ENCODE measurements at places on chromosomes 13 and 19.

DNA sequence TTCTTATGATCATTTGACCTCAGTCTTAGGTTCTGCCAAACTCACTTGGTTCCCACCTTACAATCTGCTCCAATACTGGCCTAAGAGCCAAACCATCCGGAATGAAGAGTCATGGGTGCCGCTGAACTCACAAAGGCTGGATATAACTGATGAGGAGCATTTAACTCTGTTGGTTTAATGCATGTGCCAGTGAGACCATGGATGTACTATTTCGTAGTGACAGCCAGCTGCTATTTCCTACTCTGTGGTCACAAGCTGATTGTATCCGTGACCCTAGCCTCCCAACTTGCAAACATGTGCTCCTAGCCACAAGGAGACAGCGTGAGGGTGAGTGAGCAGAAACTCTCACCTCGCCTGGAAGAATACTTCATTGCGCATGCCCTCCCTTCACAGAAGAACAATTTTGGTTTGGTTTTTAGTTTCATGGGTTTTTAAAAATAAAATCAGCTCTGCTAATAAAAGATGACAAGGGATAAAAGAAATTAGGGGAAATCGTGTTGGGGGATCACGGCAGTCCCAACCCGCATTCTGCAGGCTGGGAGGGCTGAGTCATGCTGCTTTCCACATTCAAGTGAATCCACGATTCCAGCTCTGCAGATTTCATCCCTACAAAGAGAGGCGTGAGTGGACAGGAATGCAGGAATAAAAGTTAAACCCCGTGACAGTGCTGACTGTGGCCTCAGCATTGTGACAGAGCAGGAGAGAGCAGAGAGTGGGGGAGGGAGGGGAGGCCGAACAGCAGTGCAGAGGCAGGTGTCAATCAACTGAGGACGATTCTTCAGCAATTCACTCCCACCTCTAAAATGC, 66.8 kb upstream of the RAP2A start:
- peak; percentile 29 for DNase-seq

GRCh38 chr13:62525652-62526051, 1110.0 kb upstream of the PCDH20 start:
- DNase-seq = no peak

DNA sequence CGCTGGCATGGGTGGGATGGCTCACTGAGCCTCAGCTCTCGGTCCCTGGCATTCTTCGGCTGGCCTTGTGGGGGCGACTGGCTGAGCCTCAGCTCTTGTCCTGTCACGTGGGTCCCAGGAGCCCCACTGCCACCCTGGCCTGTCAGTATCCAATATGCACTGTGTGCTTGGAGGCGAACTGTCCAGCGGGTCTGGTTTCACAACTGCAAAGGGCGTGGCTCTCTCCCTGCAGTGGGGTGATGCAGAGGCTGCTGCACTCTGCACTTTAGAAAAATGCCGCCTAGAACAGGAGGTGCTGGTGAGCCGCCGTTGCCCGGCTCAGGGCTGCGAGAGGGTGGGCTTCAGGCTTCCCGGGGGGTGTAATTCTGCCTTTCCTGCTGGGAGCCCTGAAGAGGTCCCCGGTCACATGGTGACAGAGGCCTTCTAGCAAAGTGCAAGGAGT, 17.0 kb upstream of the TMEM255B start:
- no peak for DNase-seq

DNA sequence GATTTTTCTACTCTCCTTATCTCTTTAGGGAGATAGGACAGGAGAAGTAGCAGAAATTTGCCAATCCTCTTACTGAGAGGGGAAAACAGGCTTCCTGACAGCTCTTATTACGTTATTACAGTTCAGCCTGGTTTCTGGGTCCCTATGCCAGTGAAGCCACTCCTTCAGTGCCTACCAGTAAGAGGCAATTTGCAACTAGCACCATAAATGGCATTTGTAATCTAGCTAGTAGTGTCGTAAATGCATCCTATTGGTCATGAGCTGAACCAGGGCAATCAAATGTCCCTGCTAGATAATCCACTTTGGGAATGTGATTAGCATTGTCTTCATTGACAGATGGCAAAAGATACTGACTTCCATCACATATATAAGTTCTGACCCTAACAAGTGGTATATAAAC, 428.8 kb downstream of the DCT start:
- no peak for DNase-seq

DNA sequence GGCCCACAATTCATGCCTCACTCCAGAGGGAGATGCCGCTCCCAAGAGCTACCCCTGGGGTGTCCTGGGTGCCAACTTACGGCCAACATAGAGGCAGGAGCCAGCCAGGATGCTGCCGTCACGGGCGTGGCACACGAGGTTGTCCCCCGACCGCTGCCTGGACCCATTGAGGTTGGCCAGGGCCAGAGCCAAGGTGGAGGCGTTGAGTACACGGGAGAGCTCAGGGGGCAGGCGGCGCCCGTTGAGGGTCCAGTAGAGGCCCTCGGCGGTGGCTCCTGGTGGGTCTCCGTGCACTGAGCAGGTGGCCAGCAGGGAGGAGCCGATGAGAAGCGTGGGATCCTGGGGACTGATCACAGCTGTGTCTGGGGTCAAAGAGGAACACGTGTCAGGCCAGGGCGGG, 7.1 kb downstream of the CRLF1 start:
- no peak for DNase-seq

DNA sequence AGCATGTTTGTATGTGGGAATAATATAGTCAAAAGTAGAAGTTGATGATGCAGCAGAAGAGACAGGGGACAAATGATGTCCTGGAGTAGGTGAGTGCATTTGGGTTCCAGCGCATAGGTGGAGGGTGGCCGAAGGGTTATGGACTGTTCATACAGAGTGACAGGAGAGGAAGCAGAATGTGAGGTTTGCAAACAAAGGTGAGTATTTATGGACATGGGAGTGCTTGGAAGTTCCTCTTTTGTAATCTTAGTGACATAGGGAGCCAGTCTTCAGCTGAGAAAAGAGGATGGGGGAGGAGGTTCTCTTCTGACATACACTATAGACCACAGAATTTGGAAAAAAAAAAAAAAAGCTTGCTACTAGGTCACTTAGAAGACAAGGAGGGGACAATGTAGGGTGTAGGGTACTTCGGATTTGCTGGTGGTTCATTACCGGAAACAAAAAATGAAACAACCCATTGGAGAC, 331.6 kb downstream of the DLEU7 start:
- no peak for DNase-seq

DNA sequence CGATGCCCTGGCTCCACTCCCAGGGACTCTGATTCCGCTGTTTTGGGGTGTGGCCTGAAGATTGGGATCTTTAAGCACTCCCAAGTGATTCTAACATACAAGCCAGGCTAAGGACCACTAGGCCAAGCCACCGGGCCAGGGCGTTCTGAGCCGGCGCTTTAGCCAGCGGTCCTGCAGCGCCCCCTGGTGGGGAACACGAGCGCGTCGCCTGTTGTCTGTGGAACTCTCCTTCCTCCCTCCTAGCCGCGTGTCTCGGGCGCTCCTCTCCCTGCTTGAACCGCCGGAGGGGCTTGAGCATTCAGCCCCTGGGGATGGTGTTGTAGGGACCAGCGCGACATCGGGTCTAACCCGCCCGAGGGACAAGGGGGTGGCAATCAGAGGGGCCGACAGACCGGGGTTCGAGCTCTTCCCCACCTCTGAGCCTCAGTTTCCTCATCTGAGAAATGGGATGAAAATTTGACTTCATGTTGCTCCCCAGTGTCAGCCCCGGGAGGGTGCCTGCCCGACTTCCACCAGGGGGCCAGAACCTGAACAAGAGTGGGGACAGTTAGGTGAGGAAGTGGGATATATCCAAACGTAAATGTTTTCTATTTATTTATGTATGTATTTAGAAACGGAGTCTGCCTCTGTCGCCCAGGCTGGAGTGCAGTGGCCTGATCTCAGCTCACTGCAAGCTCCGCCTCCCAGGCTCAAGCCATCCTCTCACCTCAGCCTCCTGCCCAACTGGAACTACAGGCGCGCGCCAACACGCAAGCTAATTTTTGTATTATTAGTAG, 18.0 kb upstream of the PNMA8B start:
- peak; percentile 49 for DNase-seq

GRCh38 chr19:16527971-16528521, 14.2 kb downstream of the CHERP start:
- no peak for DNase-seq

DNA sequence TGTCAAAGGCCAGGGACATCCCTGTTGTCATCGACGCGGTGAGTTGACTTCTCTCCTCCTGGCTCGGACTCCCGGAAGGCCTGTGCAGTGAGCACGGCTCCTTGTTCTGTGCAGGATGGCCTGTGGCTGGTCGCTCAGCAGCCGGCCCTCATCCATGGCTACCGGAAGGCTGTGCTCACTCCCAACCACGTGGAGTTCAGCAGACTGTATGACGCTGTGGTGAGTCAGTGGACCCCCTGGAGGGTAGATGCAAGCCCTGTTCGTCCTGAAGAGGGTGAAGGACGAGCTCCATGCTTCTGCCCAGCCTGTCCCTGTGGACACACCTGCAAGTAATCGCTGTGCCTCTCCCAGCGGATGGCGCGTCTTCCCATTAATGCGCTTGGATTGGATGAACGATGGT, 19.2 kb downstream of the NAXD start:
- no peak for DNase-seq

GRCh38 chr19:55591555-55591954, 7.8 kb downstream of the FIZ1 start:
- no peak for DNase-seq

GRCh38 chr19:11496391-11497163, 9.1 kb downstream of the ZNF653 start:
- peak; percentile 34 for DNase-seq

DNA sequence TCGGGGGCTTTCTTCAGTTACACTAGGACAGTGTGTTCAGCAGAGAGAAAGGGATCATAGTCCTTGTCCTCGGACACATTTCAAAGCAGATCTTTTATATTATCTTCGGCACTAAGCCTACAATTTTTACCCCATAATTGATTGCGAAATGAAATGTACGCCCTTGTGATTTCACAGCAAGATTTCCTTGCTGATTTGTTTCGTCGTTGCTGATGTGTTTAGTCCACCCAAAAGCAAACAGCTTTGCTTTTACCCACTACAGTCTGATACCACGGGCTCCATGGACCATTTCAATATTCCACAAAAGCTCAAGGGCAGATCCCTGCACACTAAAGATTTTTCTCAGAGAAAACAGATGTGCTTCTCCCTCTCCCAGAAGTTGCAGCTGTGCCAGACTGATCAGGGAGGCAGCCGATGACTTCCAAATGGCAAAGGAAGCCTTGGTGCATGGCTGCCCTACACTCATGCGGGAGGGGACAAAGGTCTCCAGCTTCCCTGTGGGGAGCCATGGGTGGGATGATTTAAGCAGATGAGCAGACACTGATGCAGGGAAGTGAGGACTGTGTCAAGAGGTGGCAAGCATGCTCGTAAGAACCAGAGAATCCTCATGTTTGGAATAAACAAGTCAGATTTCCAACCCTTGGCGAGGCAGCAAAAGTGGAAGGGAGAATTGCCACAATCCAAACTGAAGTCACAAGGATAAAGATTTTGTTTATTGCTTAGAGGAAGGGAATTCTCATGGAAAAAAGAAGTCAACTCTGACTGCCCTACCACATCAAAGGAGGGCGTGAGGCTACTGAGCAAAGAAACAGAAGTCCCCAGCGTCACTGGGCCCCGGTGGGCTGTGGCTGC, 81.1 kb downstream of the STK24 start:
- DNase-seq = peak; percentile 76

DNA sequence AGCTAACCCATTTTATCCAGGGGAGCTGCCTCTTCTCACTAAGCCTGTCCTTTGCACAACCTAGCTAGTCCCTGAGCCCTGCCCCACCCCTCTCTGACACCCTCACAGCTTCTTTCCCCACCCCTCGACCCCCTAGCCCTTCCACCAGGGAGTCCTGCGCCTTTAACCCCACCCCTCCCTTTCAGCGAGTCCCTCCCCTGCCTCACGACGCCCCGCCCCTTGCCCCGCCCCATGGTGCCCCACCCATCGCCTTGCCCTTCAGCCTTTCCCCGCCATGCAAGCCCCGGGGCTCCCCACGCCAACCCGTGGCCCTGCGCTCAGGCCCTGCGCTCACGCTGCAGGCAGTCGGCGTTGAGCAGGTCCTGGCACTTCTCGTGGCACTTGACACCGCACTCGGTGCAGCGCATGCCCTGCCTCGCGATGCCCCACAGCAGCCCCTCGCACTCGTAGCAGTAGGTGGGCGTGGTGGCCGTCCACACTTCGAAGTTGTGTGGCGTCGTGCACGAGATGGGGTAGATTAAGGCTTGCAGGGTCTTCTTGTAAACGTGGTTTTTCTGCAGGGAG, 40.0 kb downstream of the UNC13A start:
- no peak for DNase-seq

GRCh38 chr19:42105368-42105767, 26.9 kb downstream of the POU2F2 start:
- no peak for DNase-seq

DNA sequence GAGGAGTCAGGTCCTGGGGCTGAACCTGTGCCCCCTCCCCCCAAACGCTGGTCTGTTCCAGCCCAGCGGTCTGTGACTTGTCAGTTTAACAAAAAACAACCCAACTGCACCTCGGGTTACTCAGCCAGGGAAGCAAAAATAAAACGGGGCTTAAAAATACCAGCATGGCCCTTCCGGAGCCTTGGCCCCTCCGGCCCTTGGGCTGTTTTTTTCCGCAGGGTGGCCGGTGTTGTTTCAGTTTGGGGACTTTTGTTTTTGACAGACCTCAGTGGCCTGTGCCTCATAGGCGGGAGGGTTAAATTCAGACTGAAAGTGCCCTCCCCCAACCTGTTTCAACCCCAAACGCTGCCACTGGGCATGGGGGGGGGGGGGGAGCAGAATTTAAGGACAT, 4.0 kb downstream of the TCF3 start:
- DNase-seq = no peak

GRCh38 chr13:36813225-36813624, 5.8 kb upstream of the RFXAP start:
- DNase-seq = no peak

Data from foreskin melanocyte (primary cell).